NCI-H1930 (cell line): ENCODE measurements at places on chromosomes 12 and 14.

DNA sequence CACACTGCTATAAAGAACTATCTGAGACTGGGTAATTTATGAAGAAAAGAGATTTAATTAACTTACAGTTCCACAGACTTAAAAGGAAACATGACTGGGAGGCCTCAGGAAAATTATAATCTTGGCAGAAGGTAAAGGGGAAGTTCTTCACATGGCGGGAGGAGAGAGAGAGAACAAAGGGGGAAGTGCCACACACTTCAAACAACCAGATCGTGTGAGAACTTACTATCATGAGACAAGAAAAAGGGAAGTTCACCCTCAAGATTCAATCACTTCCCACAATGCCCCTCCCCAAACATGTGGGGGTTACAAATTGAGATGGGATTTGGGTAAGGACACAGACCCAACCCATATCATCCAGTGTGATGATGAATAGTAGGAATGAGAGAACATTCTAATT lies 366.5 kb downstream of the LRFN5 start:
- no peak for DNase-seq

GRCh38 chr12:122206976-122207375 lies 3.5 kb downstream of the B3GNT4 start:
- no peak for DNase-seq

DNA sequence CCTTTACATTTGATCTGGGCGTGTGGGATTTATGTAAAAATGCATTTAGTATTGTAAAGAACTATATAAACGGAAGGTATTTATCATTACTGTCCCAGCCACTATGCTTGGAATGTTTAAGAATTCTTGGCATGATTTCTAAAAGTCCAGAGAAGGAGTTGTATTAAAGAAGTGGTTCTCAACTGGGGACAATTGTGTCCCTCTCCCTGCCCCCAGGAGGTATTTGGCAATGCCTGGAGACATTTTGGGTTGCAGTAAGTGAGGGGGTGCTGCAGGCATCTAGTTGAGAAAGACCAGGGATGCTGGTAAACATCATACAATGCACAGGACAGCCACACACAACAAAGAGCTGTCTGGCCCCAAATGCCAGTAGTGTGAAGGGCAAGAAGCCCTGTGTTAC lies 7.2 kb downstream of the SLC38A1 start:
- DNase-seq: no peak

GRCh38 chr14:34426313-34427295 lies 35.4 kb downstream of the SPTSSA start:
- DNase-seq: no peak

GRCh38 chr14:45104561-45104960 lies 20.6 kb downstream of the PRPF39 start:
- no peak for DNase-seq

DNA sequence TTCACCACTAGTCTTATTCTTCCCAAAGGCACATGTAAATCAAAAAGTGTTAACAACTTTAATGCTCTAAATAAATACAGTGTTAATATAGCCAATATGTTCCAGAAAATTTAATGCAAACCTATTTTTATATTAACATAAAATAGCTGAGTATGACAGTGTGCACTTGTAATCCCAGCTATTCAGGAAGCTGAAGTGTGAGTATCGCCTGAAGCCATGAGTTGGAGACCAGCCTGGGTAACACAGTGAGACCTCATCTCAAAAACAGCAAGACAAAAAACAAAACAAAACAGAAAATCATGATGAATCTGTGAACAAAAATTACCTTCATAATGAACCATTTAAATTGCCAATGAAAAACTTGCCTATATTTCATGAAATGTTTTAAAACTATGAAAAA lies 798.9 kb downstream of the SLC6A15 start:
- no peak for DNase-seq

- DNase-seq: no peak
Measured at GRCh38 chr14:96352708-96353107, 10.4 kb downstream of the ATG2B start.

DNA sequence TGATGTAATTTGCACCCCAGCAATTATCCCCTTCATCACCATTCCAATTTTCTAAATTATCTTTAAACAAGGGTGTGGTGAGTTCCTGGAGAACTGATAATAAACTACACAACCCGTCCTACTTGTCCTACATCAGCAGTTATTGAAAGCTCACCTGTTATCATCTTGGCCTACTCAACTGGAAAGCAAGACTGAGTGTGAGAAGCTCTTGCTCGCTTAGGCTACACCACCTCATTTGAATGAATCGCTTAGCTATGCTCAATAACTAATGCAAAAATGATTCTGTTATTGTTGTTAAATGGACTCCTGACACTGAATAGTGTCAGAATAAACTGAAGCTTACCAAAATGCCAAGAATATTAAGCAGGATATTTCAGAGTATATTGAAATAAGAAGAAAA lies 115.4 kb upstream of the BTG1 start:
- no peak for DNase-seq

- no peak for DNase-seq
Measured at GRCh38 chr12:65948320-65949008, 124.2 kb downstream of the HMGA2 start.

DNA sequence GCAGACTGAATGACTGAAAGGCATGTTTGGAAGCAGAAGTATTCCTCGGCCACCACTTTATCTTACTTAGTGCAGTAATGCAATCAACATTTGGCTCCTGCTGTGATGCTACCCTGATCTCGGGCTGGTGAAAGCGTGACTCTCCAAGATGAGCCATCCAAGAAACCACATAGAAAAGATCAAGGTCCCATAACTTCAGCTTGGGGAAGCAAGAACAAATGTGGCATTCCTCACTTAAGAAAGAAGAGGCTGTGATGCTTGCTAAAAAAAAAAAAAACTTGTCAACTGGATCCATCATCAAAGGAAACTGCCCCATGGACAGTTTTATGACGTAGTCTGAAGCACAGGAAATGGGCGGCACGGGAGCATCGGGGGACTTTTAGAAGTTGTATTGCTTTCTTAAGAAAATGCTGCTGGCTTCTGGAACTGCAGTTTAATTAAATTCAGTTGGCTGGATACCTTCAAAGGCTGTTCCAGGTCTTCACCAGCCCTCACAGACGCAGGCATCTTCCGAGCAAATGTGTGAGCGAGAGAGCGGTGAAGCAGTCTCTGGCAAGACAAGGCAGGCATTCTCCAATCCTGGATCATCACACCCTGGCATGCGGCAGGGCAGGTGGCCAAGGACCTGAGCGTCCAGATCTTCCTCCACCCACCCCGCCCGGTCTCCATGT lies 38.2 kb upstream of the MAP1LC3B2 start:
- no peak for DNase-seq

DNA sequence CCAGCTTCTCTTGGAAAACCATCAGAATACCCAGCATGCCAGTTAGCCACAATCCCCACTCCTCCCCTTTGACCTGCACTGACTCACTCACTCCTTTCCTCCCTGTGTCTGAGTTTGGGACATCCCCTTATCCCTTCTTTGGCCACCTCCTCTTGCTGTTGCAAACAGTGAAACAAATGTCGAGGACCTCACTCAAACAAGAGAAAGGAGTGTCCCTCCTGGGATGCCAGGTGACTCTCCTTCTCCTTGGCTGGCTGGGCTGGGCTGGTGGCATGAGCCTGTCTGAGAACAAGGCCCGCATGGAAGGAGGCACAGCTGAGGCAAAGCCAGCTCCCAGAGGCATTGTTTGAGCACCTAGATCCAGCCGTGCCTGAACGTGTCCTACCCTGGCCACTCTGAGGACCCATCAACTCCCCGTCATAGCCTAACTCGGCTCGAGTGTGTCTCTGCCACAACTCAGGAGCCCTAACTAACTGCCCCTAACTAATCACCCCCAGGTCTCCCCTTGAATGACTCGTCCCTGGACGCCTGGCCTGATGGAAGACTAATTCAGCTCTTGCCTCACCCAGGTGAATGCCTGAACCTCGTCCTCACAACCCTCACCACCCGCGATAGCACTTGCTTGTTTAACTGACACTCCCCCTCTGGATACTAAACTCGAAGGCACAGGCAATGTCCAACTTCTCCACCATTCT lies 43.0 kb downstream of the NCOR2 start:
- DNase-seq: no peak

- no peak for DNase-seq
Measured at GRCh38 chr12:12810553-12811021, 2.6 kb upstream of the DDX47 start.

DNA sequence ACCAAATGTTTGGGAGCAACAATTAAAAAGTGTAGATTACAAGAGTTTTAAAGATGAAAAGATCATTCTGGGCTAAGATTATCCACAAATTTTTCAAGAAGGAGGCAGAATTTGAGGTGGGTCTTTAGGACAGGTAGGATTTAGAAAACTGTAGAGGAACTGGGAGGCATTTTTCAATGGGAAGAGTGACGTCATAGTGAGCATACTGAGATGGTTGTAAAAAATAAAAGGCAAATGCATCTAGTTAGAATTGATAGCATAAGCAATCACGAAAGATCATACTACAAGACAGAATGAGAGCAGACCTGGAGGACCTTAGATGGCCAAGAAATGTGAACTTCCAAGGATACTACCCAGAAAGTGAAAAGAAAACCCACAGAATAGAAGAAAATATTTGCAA lies 131.6 kb upstream of the G2E3 start:
- DNase-seq: no peak

DNA sequence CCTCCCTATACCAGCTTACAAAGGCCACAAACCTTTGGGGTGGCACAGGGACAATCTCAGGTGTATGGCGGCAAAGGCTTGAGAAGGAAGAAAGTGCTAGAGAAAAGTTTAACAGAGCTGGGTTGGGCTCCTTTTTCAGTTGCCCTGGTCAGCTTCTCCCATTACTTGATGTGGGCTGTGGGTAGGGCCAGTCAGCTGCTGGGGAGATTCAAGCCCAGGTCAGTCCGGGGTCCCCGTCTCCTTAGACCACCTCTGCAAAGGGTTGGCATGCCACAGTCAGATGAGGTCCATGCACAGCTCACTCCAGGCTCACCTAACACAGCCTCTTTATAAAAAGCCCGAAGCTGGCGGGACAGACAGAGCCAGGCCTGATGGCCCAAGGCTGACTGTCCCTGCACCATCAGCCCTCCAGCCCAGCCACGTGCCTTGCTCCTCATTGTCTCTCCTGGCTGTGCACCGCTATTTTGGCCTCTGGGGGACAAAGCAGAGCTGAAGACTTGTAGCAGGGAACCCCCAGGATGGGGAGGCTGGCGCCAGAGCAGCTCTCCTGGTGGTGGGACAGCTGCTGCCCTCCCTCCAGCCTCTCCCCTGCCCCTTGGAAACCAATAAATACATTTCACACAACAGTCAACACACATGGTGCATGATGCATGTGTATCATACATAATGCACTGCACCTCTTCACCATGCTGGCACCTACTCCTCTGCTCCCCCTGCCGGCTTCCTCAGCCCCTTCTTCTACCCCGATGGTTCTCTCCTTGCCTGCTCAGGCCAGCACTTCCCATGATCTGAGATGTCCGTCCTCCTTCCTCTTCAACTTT lies 61.7 kb upstream of the DDX11 start:
- no peak for DNase-seq

GRCh38 chr14:87712396-87713090 lies 280.4 kb downstream of the GALC start:
- DNase-seq: no peak

GRCh38 chr14:104680806-104681688 lies 8.4 kb upstream of the INF2 start:
- DNase-seq: no peak

GRCh38 chr12:41419131-41419893 lies 231.2 kb downstream of the PDZRN4 start:
- DNase-seq: no peak

DNA sequence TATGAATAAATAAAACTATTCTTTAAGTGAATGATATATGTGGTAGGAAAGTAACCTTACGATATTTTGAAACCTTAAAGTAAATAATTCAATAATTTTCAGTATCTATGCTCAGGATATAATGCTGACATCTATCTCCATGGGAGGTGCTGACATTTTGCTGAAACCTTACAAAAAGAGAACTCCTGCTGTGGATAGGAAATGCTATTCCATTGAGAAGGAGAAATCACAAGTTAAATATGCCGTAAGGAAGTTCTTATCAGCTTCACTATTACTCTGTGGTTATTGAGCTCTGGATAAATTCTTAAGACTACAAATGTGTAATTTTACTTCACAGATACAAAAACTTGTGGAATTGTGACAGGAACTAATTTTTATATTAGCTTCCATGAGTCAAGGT lies 722.1 kb downstream of the TMTC2 start:
- DNase-seq: no peak

DNA sequence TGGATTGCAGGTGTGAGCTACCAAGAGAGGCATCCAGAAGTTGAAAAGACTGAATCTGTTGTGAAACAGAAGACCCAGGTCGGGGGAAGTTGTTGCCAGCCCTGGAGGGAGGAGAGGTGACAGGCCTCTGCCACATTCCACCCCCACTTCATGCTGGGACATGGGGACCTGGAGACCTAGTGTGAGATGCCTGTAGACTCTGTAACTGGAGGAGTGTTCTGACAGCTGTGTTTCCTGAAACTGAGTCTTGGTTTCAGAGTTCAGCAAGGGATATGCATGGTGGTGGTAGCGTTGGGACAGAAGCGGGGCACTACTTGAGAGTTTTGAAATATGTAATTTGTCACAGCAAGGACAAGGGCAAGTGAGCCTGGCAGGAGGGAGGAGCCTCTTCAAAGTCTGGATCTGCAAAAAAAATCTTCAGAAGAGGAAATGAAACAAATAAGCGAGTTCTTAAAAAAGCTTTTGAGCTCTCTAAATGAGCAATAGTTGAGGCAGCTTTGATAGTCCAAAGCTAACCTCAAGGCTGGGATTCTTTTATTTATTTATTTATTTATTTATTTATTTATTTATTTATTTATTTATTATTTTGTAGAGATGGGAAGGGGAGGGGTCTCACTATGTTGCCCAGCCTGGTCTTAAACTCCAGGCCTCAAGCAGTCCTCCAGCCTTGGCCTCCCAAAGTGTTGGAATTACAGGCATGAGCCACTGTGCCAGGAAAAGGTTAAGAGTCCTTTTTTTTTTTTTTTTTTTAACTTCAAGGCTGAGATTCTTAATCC lies 58.9 kb upstream of the EEA1 start:
- no peak for DNase-seq

DNA sequence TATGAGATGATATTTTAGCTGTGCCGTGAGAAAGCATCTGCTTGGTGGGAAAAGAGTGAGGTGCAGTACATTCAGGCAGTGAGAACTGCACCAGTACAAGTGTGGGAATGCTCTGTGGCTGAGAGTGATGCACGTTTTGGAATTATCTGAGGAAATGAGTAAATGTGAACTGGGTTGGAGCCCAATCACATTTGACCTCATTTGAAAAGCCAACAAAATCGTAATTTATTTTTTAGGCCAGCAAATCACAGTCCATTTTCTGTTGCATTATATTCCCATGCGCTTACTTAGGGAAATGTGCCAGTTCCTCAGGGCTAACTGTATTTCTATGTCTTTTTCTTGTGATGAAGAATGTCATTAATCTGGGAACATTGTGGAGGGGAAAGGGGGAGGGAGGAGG lies 77.3 kb downstream of the SNAPC1 start:
- no peak for DNase-seq

GRCh38 chr12:112788205-112788604 lies 3.3 kb upstream of the RPH3A start:
- DNase-seq: no peak
